Stimulated activated CD8-positive, alpha-beta memory T cell treated with anti-CD3 and anti-CD28 coated beads, Interleukin-15, amount 100 ng/mL, for 4 hours (primary cell): ENCODE measurements at places on chromosomes 13 and 19.

DNA sequence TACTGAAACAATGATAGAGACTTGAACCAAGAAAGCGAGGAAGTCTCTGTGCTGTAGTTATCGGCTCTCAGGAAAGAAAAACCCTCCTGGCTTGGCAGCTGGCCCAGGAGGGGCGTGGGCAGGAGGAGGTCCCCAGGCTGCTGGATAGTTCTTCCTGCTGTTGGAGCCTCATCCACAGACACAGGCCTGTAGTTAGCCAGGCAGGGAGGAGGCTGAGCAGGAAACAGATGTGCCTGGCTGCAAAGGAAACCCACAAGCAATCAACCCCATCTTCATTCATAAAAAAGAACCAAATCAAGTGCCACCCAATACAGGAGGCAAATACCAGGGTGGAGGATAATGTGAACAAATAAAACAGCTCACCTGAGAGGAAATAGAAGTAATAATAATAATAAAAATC is 86.2 kb downstream of the IRS2 start:
- DNase-seq: no peak

DNA sequence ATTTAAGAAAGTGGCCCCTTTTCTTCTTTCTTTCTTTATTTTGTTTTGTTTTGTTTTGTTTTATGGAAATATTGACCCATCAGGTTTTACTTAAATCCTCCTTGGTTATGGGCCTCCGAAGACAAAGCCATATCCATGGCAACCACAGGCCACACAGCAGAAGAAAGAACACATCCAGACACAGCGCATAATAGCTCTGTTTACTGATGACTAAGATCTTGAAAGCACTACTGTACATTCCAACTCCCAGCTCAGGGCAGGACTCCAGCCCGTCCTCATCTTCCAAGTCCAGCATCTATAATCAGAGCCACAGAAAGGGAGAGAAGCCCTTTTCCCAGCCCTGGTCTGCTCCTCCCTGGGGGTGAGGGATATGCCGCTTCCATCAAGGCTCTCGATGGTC is 84.3 kb downstream of the NUFIP1 start:
- no peak for DNase-seq

GRCh38 chr19:2278459-2279158 is 3.4 kb downstream of the PEAK3 start:
- no peak for DNase-seq

DNA sequence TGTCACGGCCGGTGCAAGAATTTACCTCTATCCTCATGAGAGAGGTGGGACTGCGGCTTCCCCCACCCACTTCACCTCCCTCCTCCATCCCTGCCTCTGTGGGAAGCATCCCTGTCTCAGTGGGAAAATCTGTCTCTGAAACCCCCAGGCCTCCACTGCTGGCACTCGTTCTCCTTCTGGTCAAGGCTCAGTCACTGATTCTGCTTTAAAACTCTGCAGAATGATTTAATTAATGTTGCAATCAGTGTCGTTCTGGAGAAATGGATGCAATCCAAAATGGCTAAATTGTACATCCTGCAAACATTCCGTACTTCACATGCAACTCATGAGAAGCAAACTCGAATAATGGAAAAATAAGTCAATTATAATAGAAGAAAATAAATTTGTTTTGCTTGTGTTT is 5.6 kb downstream of the RASL11A start:
- DNase-seq: no peak

DNA sequence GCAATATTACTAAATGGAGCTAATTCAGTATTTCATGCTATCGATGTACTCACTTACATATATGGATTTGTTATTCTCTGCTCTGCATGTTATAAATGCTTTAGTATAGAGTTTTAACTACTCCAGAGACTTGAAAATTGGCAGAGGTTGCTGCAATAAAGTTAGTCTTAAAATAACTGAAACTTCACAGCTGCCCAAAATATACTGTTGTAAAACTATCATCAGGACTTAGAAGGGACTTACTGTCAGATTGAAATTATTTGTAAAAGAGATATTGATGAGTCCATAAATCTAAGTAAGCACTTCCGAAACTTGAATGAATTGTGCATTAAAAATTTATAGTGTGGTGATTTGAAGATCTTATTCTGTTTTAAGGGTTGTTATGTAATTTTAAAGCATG is 1178.2 kb upstream of the PCDH20 start:
- DNase-seq: no peak

DNA sequence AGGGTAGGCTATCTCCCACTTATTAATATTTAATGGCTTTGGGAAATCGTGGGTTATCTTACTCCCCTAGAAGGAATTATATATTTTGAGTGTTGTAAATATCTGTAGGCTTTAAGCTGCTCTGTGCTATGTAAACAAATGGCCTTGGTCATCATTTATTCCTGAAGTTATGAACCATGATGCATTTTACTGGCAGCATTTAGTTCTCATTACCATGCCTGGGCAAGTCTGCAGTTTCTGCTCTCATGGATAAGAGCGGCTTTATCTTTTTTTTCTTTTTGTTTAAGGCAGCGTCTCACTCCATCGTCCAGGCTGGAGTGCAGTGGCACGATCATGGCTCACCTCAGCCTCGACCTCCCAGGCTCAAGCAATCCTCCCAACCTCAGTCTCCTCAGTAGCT is 156.1 kb downstream of the IRS2 start:
- no peak for DNase-seq

DNA sequence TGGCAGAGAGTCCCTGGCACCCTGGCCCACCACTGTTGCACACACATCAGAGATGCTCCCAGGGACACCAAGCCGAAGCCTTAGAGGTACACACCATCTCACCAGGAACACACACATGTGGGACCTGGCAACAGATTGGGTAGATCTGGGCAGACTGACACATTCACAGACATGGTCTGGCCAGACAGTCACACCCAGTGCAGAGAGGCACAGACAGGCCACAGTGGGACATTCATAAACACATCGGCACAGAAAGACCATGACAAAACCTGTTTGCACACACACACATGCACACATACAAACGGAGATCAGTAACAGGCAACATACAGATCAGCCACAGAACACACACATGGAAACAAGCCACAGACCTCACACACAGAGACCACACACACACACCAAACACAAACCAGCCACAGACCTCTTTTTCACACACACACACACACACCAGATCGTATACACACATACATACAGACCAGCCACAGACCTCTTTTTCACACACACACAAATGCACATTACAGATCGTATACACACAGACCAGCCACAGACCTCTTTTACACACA is 6.3 kb upstream of the JUNB start:
- DNase-seq: no peak

- no peak for DNase-seq
Observed at GRCh38 chr19:48118131-48118517, 7.5 kb upstream of the PLA2G4C start.
